ENCODE measurements at places on chromosomes 5 and 9. TPM values are rescaled to one million over a fixed set of nuclear protein-coding genes. Genes with fewer than 3 reads are reported as not detected.

DNA sequence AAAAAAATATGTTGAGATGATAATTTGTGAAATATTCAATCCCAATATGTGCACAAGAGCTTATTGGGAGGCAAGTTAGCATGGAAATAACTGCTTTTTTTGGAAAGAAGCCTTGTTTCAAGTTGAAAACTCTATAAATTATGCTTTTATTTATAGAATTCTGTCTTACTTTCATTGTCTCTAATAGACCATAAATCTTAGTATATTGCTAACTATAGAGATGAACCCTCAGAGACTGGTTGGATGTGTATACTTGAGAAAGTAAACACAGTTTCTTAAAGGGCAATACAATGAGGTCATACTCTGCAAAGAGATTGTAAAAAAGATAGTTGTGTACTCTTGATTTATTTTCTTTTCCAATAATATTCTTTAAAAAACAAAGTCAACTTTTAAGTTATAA is 530.3 kb downstream of the SPATA31D1 start:
- no peak for DNase-seq

Gene NUTM2G
- not detected for total RNA-seq

DNA sequence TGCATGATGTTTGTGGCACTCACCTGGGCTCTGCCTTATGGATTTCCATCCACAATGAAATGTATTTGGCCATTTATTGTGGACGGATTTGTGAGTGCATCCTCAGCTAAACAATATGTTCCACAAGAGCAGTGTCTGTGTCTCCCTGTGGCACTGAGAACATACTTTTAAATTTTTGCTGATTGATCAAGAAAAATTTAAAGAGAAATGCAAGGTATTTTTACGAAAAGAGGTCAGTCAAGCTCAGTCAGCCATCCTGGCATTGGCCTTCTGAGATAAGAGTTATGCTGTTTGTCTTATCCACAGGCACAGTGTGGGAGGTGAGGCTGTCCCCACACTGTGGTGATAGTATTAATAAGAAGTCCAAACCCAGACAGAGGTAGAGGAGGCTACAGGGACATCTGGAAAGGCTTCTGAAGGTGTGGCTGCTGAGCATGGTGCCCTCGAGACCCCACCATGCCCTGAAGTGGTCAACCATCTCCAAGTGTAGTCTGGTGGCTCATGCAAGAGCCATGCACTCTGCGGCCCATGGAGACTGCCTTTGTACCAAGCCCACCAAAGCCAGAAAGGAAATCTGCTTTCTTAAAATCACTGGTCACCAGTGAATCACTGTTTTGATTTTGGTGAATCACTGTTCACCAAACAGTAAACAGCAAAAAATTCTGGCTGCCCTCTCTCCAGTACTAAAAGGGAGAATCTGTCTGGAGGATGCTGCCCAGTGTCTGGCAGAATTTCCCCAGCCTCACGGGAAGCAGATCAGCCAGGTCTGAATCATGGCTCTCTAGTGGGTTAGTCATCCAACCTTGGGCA is 28.8 kb downstream of the SPOCK1 start:
- DNase-seq, result no peak

GRCh38 chr5:143006501-143006900 is 236.3 kb downstream of the ARHGAP26 start:
- no peak for DNase-seq

Gene DUSP1
- total RNA-seq, result 5.3 TPM

DNA sequence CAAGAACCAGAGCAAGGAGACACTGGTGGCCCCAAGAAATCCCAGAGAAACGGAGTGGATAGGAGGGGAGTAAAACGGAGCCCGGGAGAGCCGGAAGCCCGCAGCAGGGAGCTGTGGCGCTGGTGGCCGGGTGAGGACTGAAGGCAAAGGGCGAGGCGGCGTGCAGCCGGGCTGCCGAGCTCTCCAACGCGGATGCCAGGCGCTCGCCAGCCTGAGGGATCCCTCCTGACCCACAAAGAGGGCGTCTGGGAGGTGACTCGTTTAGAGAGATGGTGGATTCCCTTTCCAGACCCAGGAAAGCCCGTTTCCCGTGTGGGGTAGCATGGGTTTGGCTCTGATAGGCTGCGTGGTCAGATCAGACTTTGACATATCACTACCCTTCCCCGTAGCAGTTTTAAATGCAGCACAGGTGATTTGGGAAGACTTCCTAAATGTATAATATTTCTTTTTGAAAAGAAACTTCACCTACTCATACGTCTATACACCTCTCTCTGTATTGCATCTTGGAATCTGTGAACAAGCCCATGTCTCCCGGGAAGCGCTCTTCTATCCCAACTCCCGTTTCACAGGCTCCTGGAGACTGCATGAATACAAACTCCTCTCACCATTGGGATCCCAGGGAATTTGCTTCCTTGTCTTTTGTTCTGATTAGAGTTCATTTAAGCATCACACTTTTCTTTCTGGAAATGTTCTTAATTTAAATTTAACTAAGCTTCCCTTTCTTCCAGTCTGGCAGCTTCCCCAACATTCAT is 158.1 kb downstream of the C9orf152 start:
- DNase-seq, result peak; percentile 54

Gene C8G
- 2.2 TPM for total RNA-seq

DNA sequence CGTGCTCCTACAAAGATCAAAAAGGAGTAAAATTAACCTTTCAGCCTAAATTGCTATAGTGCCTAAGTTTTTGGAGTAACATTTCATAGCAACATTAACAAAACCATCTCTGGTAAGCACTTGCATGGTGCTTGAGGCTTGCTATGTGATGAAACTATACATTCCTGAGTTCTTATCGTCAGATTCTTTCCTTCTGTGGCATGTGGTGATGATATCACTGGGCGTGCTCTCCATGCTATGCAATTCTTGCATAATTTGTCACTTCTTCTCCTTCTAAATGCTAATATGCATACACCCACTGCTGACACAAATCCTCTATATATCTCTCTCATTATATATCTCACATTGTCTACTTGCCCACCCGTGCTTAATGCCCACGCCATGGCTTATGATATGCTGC is 2019.9 kb downstream of the MAT2B start:
- no peak for DNase-seq

DNA sequence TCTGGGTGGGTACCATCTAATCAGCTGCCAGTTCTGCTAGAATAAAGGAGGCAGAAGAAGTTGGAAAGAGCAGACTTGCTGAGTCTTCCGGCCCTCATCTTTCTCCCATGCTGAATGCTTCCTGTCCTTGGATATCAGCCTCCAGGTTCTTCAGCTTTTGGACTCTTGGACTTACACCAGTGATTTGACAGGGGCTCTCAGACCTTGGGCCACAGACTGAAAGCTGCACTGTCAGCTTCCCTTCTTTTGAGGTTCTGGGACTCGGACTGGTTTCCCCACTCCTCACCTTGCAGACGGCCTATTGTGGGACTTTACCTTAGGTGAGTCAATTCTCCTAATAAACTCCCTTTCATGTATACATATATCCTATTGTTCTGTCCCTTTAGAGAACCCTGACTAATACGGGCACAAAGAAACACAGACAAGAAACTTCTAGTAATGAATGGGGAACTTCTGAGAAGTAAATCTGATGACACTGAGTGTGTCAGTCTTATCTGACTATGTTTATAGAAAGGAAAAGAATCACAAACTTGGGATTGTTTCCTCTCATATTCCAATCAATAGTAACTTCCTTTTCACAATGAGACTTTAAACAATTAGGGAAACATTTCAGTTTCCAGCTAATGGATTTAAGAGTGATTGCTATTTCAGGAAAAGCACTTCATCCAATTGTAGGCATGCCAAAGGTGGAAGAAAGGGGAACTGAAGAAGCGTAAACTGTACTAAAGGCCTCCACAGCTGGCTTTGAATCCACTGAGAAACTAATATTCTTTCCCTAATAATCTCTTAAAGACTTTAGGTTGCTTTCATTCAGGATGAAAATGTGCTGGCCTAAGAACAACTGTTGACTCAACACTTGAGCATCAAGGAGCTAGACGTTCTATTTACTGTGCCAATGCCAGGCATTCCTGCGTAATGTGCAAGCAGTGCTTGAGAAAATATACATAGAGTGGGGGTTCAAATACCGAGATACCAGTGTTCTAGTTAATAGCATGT is 127.9 kb upstream of the PTGER4 start:
- DNase-seq, result no peak

Gene AGXT2
- total RNA-seq, result not detected

DNA sequence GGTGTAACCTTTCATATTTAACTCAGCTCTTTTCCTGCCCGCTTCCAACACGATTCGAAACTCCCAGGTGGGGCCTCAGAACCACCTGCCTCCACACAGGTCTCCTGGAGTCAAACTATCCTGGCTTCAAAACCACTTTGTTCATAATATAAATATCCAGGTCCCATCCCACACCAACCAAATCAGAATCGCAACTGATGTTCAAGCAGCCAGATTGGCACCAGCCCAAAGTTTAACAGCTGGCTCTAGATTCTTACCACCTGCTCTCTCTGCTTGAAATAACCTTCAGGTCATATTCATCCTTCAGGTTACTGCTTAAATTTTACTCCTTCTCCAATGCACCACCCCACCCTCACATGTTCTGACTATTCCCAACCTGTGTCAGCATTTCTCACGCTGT is 231.4 kb upstream of the TRPM3 start:
- DNase-seq, result no peak

DNA sequence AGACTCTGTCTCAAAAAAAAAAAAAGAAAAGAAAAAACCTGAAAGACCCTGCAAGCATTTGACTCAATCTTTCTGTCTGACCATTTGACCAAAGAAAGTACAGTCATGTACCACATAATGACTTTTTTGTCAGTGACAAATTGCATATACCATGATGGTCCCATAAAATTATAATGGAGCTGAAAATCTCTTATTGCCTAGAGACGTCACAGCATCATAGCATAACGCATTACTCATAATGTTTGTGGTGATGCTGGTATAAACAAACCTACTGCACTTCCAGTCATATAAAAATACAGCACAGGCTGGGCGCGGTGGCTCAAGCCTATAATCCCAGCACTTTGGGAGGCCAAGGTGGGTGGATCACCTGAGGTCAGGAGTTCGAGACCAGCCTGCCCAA is 10.5 kb downstream of the ECM2 start:
- DNase-seq, result no peak

DNA sequence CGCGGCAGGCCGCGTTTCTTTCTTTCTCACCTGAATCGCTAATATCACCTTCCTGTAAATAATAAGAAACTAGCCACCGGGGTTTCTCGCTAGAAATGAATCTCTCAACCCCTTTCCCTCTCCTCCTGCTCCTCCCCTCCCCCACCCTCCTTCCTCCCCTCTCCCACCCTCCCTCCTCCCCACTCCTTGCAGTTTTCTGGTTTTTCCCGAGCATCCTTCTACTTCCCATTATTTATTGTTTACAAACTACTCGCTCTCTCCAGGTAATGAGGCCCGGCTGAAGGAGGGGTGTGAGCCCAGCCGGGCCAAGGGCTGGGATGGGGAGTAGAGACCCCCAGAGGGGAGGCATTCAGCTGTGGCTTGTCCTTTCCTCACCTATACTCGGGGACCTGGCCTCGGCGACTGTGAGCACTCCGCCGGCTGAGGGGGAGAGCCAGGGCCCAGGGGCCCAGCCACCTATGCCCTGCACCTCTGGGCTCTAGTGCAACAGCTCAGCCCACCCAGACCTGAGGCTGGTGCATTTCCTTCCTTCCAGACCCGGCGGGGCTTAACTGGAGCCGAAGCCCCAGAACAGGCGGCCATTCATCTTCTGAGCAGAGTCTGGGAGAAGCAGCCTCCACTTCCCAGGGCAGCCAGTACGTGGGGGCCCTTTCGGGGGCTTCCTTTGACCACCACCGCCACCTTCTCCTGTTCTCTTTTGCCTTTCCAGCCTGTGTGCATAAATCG is 2.1 kb upstream of the IRX4 start:
- no peak for DNase-seq

DNA sequence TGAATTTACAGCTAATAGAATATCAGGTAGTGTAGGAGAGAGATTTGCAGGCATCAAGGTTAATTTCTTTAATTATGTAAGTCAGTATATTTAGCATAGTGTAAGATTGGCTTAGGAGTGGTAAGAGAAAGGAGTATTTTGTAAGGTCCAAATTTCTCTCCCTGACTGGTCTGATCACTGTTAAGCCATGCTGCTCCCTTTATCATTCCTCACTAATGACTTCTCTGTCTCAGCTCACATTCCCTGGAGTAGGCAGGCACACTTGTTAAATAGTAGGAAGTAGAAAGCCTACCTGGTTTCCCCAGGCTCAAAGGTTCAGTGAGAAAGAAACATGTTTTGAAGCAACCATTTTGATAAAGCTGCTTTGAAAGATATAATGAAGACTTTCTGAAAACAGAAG is 90.7 kb downstream of the SMIM15 start:
- DNase-seq, result no peak

DNA sequence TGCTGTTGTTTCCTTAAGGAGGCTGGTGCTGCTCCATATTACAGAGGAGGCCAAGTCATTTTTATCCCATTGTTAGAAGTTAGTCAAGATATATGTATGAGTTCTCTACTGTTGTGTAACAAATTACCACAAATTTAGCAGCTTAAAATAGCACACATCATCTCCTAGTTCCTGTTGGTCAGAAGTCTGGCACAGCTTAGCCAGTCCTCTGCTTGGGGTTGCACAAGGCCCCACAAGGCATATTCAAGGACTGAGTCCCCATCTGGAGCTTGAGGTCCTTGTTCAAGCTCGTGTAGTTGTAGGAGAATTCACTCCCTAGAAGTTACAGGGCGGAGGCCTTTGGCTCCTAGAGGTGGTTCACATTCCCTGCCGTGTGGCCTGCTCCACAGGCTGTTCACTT is 14.7 kb downstream of the MTAP start:
- DNase-seq, result no peak

GRCh38 chr5:126650463-126650862 is 49.7 kb downstream of the PHAX start:
- DNase-seq, result no peak

Gene BRD9
- total RNA-seq, result 78.7 TPM

DNA sequence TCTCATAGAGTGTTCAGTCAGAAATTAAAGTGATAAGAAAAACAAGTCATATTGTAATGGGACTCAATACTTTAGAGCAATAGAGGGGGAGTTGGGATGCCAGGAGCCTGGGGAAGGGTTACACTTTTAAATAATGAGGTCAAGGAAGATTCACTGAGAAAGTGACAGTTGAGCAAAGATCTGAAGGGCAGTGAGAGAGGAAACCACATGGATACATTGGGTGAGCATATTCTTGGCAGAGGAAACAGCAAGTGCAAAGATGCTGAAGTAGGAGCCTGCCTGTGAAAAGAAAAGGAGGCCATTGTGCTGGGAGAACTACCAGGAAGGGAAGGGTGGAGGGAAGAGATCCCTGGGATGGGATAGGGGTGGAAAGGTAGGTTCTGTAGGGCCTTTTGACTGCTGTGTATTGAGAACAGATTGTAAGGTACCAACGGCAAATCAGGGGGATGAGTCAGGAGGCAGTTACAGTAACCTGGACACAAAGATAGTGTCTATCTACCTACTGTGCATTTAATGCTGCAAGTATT is 79.4 kb downstream of the PAM start:
- DNase-seq, result no peak

GRCh38 chr9:133375724-133376654 is at the start of the genes STKLD1 and SURF4:
Gene STKLD1 (plus strand): TSS chr9:133376366. CDS start chr9:133376474, 108 bp downstream.
Gene SURF4 (minus strand): TSS chr9:133376060. CDS start chr9:133375969, 91 bp downstream.
- peak; percentile 97 for DNase-seq

Data from OCI-LY7 (cell line).